Progenitor cell of endocrine pancreas (in vitro differentiated cells): ENCODE measurements at places on chromosomes 1 and 21.

- DNase-seq: no peak
- no peaks in the 10 kb centered on the region for H3K4me1 ChIP-seq
- H3K27ac ChIP-seq: no peak overlapping the region
- peaks cover 9% of the 10 kb centered on the region for H3K36me3 ChIP-seq
- no peaks in the 10 kb centered on the region for H3K27me3 ChIP-seq
- no peak overlapping the region for H3K4me3 ChIP-seq
These were observed 248.2 kb upstream of the TPTE start for GRCh38 chr21:10273196-10273595.

DNA sequence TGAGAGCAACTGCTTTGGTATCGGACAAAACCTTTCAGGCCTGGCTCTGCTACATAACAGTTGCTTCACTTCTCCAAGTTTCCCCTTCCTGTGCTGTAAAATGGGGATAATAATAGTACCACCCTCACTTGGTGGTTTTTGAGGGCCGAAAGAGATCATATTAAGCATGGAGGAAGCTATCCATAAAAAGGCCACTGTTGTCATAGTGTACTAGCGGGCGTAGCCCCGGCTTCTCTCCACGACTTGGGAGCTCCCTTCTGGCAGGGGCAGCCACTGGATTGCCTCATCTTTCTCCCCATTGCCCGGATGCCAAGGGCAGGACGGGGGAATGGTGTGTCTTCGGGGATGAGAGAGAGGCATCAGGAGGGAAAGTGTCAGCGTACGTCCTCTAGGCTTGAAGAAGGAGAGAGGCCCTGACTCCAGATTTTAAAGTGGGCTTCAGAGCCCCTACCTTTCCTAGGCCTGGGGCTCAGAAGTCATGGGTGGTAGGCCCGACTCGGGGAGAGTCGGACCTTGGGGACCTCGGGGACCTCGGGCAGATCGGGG, 548 bp upstream of the MFSD2A start:
- H3K4me1 ChIP-seq: peaks cover 12% of the 10 kb centered on the region
- peak overlapping the region; percentile 77 for H3K4me3 ChIP-seq
- H3K27me3 ChIP-seq: peaks cover 51% of the 10 kb centered on the region
- no peak overlapping the region for H3K27ac ChIP-seq
- no peaks in the 10 kb centered on the region for H3K36me3 ChIP-seq

DNA sequence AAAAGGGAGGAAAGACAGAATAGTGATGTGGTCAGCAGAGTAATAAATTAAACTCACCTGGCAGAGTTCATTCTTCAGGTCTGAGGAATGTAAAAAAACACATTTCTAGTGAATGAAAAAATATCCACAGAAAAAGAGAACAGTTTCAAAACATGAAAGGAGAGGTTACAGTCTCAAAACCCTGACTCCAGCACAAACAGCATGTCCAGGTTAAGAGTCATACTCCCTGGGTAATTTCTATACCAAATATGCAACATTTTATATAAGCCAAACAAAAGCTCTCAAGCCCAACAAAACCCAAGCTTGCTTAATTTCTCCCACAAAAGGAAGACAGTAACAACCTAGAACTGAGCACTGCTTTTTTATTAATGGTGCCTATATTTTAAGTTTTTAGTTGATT, 173.0 kb downstream of the NTMT2 start:
- peaks cover 2% of the 10 kb centered on the region for H3K27me3 ChIP-seq
- H3K27ac ChIP-seq: no peak overlapping the region
- H3K4me1 ChIP-seq: no peaks in the 10 kb centered on the region
- H3K36me3 ChIP-seq: no peaks in the 10 kb centered on the region
- DNase-seq: no peak

DNA sequence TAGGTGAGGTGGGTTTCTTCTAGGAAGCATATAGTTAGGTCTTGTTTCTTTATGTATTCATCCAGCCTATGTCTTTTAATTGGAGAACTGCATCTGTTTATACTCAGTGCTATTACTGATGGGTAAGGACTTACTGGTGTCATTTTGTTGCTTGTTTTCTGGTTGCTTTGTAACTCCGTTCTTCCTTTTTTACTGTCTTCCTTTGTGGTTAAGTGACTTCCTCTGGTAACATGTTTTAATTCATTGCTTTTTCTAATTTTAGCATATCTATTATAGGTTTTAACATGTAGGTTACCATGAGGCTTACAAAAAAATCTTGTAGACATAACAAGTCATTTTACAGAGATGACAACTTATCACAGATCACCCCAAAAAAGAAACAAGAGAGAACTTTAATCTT, 160.8 kb downstream of the VAV3 start:
- peaks cover 5% of the 10 kb centered on the region for H3K4me1 ChIP-seq
- H3K36me3 ChIP-seq: no peaks in the 10 kb centered on the region
- no peak overlapping the region for H3K27ac ChIP-seq
- no peaks in the 10 kb centered on the region for H3K27me3 ChIP-seq

- DNase-seq: no peak
- H3K4me3 ChIP-seq: no peak overlapping the region
- H3K27me3 ChIP-seq: peaks cover 12% of the 10 kb centered on the region
- no peak overlapping the region for H3K27ac ChIP-seq
- H3K4me1 ChIP-seq: no peaks in the 10 kb centered on the region
These were observed 113.0 kb upstream of the ERG start for GRCh38 chr21:38611277-38611676.

DNA sequence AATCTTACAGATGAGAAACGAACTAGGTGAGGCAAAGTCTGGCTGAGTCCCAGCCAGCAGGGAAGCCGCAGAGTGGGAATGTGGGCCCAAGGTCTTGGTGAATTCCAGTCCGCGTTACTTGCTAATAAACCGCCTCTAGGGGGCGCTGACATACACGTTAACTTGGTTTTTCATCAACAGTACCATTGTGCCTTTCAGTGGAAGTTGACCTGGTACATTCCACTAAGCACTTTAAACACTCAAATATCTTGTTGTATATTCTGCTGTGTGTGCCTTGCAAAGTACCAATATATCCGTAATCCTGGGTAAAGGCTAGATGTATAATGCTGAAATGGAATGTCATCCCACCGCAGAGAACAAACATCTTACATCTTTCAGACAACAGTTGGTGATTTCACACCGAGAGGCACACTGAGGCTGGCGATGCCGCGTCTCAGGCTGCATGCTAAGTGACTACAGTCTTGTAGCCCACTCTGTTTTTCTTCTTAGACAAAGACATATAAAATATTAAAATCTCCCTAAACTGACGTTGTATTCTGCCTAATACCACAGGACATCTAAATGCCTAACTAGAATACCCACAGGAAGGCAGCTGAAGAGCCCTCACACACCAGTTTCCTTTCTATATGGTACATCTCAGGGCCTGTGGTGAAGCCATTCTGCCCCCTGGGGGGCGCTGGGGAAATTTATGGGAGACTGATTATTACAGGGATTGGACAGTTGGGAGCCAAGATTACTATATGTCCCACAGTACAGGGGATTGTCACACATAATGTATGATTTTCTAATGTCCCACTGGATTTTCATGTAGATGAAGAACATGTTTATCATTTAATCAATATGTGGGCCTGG, 49.2 kb upstream of the C1orf198 start:
- no peak overlapping the region for H3K4me3 ChIP-seq
- peaks cover 2% of the 10 kb centered on the region for H3K4me1 ChIP-seq
- H3K36me3 ChIP-seq: peaks cover 14% of the 10 kb centered on the region

DNA sequence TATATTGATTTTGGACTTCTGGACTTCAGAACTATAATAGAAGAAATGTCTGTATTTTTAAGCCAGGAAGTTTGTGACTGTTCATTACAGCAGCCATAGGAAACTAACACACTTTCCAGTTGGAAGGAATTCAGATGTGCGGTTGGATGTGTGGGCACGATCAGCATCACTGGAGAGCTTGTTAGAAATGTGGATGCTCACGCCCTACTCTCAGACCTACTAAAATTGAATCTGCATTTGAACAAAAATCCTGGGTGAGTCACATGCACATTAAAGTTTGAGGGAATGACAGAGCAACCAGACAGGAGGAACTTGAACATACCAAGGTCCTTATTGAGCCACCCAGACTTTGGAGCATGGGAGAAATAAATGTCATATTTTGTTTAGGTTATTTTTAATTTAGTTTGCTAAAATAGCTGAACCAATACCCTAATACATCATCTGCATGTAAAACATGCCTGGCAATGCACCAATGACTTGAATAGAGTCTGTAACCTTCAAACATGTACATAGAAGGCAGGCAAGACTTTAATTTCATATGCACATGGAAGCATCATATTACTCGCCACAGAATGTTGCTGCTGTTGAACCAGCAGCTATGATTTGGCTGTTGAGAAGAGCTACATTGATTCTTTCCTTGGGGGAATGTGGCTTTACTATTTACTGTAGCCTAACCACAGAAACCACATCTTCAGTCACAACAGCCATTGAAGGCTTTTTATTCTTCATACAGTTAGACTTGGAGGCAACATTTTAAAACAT, 346.2 kb downstream of the BARHL2 start:
- no peak for DNase-seq
- H3K27me3 ChIP-seq: no peaks in the 10 kb centered on the region
- H3K4me1 ChIP-seq: no peaks in the 10 kb centered on the region
- no peak overlapping the region for H3K27ac ChIP-seq

GRCh38 chr1:201850053-201850397, 21.1 kb downstream of the IPO9 start:
- H3K36me3 ChIP-seq: peaks cover 14% of the 10 kb centered on the region
- H3K4me3 ChIP-seq: no peak overlapping the region
- no peak for DNase-seq
- no peaks in the 10 kb centered on the region for H3K27me3 ChIP-seq
- H3K27ac ChIP-seq: peak overlapping the region; percentile 91

GRCh38 chr1:161260376-161261260, 2.1 kb downstream of the PCP4L1 start:
- no peak overlapping the region for H3K27ac ChIP-seq
- H3K36me3 ChIP-seq: peaks cover 8% of the 10 kb centered on the region
- peaks cover 51% of the 10 kb centered on the region for H3K27me3 ChIP-seq
- no peak for DNase-seq

GRCh38 chr1:178282949-178283367, 189.1 kb downstream of the RASAL2 start:
- no peak for DNase-seq
- peaks cover 2% of the 10 kb centered on the region for H3K4me1 ChIP-seq
- no peak overlapping the region for H3K4me3 ChIP-seq
- H3K27me3 ChIP-seq: no peaks in the 10 kb centered on the region
- no peak overlapping the region for H3K27ac ChIP-seq

- H3K4me3 ChIP-seq: no peak overlapping the region
- H3K27me3 ChIP-seq: peaks cover 12% of the 10 kb centered on the region
- peaks cover 4% of the 10 kb centered on the region for H3K36me3 ChIP-seq
- H3K4me1 ChIP-seq: no peaks in the 10 kb centered on the region
- no peak for DNase-seq
- peak overlapping the region; percentile 69 for H3K27ac ChIP-seq
These were observed 35.1 kb upstream of the PRSS38 start for GRCh38 chr1:227780101-227781044.

DNA sequence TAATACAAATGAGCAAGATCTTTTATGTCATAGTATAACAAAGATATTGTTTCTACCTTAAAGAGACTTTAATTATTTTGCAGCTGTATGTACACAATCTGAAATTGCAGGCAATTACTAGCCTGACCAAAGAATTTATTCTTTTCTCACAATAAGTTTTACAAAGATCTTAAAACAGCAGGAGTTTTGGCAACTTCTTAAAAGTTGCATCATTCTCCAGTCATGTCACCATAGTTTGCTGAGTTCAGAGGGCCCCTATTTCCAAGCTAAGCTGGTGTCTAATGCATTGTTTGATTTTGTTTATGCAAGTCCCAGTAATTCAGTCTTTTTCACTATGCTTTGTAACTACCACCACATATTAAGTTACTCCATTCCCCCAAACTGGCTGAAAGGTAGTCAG, 114.8 kb downstream of the DNAH14 start:
- DNase-seq: no peak
- peaks cover 7% of the 10 kb centered on the region for H3K36me3 ChIP-seq
- no peak overlapping the region for H3K27ac ChIP-seq
- peaks cover 3% of the 10 kb centered on the region for H3K4me1 ChIP-seq
- no peaks in the 10 kb centered on the region for H3K27me3 ChIP-seq

DNA sequence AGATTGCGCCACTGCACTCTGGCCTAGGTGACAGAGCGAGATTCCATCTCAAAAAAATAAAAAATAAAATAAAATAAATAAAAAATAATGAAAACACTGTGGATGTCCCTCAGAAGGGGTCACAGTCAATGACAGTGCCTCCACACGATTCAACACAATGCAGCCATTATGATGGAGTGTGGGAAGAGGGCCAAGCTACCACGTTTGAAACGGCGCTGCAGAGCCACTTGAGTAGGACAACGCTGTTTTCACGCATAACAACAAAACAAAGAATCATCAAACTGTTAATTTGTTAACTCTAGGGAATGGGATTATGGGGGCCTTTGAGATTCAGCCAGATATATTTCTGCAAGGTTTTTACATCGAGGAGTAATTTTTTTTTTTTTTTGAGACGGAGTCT, 36.5 kb downstream of the NKAIN1 start:
- H3K36me3 ChIP-seq: no peaks in the 10 kb centered on the region
- H3K4me3 ChIP-seq: no peak overlapping the region
- H3K4me1 ChIP-seq: peaks cover 1% of the 10 kb centered on the region
- no peak for DNase-seq
- no peak overlapping the region for H3K27ac ChIP-seq
- no peaks in the 10 kb centered on the region for H3K27me3 ChIP-seq

DNA sequence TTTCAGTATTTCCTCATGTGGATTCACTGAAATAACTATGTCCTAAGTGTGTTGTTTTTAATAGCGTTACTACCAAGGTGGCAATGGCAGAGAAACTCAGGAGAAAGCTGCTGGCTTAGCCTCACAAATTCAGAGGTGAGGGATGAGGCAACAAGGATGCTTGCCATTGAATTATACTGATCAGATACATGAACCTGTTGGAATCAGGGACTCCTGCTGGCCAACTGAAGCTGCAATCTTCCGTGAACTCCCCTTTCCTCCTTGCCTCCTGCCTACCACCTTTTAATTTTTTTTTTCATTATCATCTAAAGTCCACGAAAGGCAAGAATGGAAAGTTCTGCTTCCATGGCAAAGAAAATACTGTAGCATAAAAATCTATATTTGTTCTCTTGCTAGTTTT, 254.7 kb downstream of the NFIA start:
- no peaks in the 10 kb centered on the region for H3K36me3 ChIP-seq
- H3K4me1 ChIP-seq: peaks cover 37% of the 10 kb centered on the region
- H3K4me3 ChIP-seq: no peak overlapping the region
- no peaks in the 10 kb centered on the region for H3K27me3 ChIP-seq

GRCh38 chr1:203069030-203069747, 16.6 kb downstream of the MYOG start:
- H3K4me3 ChIP-seq: no peak overlapping the region
- H3K4me1 ChIP-seq: no peaks in the 10 kb centered on the region
- H3K36me3 ChIP-seq: no peaks in the 10 kb centered on the region
- no peak overlapping the region for H3K27ac ChIP-seq
- DNase-seq: no peak

DNA sequence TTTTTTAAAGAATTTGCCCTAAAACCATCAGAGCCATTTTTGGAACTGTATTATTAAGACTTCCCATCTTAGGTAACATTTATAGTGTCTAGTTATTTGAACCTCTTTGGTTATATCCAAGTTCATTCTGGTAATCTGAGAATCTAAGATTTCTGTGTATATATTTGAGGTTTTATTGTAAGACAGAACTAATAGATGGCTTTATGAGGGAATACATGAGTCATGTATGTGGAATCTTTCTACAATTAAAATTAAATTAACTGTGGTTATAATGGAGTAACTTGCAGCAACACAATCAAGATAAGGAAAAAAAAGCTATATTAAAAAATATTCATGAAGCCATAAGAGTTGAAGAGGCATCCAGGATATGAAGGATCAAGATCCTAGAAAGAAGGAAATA, 92.1 kb downstream of the UBE2U start:
- H3K4me1 ChIP-seq: no peaks in the 10 kb centered on the region
- H3K27me3 ChIP-seq: peaks cover 6% of the 10 kb centered on the region
- H3K36me3 ChIP-seq: no peaks in the 10 kb centered on the region
- no peak for DNase-seq
- no peak overlapping the region for H3K27ac ChIP-seq
